Naive B cell (primary cell): ENCODE measurements at places on chromosomes 3 and 15.

- peaks cover 31% of the 10 kb centered on the region for H3K27me3 ChIP-seq
- H3K4me3 ChIP-seq, result no peak overlapping the region
Measured at GRCh38 chr3:126156468-126156867, 23.9 kb downstream of the ALDH1L1 start.

- H3K4me1 ChIP-seq, result peaks cover 2% of the 10 kb centered on the region
- peaks cover 9% of the 10 kb centered on the region for H3K36me3 ChIP-seq
Measured at GRCh38 chr3:12832350-12833221, 8.8 kb downstream of the RPL32 start.

DNA sequence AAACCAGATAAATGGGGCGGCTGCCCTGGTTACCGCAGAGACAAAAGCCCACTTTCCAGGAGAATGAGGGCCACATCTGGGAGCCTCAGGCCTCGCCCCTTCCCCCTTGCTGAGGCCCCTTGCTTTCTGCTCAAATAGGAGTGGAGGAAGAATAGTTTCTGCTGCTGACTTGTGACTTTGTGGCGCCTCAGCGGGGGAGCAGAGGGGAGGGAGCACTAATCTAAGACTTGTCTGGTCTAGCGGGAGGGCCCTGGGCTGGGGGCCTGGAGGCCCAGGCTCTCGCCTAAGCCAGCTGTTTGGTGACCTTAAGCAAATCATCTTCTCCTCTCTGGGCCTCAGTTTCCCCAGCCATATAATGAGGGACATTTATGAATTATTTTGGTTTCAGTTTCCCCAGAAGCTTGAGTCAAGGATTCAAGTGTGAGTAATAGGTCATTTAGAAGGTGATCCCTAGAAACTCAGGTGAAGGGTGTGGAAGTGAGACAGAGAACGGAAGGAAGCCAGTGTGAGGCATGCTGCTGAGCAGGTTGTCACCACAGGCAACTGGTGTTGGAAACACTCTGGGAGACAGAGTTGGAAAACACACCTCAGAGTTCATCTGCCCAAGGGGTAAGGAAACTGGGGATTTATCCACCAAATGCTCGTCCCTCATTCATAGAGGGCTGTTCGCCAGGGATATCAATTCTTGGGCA, 25.9 kb upstream of the SMAD3 start:
- peak overlapping the region; percentile 52 for H3K4me3 ChIP-seq
- peaks cover 38% of the 10 kb centered on the region for H3K4me1 ChIP-seq
- no peaks in the 10 kb centered on the region for H3K36me3 ChIP-seq
- no peak for DNase-seq
- H3K27ac ChIP-seq, result peak overlapping the region; percentile 24
- no peaks in the 10 kb centered on the region for H3K27me3 ChIP-seq

- H3K4me3 ChIP-seq, result no peak overlapping the region
- no peaks in the 10 kb centered on the region for H3K36me3 ChIP-seq
- H3K27me3 ChIP-seq, result no peaks in the 10 kb centered on the region
- H3K4me1 ChIP-seq, result peaks cover 46% of the 10 kb centered on the region
- DNase-seq, result no peak
Measured at GRCh38 chr3:45640091-45640507, 45.5 kb downstream of the LIMD1 start.

DNA sequence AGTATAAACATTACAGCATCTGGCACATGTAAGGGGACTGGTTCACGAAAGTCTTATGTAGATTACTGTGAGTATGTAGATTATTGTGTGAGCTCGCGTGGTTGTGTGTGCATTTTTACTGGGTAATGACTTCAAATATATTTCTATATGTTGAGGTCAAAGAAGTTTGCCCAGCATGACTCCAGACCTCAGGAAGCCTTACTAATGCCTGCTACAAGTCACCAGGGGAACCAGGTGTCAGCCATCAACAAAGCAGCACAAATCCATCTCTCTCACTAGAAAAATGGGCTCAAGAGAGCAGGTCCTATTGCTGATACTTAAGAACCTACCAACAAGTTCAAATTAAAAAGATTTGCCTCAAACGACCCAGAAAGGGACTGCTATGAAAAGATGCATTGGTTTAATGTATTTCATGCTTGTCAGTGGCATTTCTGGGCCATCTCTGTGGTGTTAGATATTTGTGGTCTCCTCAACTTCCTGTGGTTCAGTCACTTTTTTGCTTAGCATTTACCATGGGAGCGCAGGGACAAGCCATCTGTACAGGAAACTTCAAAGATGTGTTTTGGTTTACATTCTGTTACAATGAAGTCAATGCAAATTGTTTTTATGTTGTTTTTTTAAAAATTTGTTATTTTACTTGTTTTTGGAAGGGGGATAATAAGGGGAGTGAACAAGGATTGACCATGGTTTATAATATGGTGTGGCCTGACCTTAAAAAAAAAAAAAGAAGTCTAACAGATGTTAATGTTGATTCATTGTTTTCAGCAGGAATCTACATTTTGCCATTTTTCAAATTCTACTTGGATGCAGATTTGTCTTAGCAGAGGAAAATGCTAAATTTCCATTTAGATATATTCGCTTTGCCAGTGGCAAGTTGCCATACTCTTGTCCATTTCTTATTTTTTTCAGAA, 172.1 kb upstream of the ADAMTS9 start:
- no peak for DNase-seq
- H3K27me3 ChIP-seq, result no peaks in the 10 kb centered on the region
- no peak overlapping the region for H3K27ac ChIP-seq

GRCh38 chr3:4938281-4938982, 40.8 kb upstream of the BHLHE40 start:
- no peak for DNase-seq
- no peaks in the 10 kb centered on the region for H3K36me3 ChIP-seq
- H3K27ac ChIP-seq, result no peak overlapping the region
- H3K27me3 ChIP-seq, result no peaks in the 10 kb centered on the region

DNA sequence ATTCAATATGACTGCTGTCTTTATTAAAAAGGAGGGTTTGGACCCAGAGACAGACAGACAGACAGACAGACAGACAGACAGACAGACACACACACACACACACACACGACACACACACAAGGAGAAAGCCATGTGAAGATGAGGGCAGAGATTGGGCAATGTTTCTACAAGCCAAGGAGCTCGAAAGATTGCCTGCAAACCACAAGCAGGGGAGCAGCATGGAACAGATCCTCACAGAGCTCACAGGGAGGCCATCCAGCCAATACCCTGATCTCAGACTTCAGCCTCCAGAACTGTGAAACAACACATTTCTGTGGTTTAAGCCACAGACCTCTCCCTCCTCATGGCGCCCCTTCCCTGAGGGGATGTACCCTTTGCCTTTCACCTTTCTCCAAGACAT, 35.8 kb upstream of the ABHD2 start:
- H3K27me3 ChIP-seq, result peaks cover 35% of the 10 kb centered on the region
- H3K4me3 ChIP-seq, result no peak overlapping the region
- DNase-seq, result no peak
- H3K36me3 ChIP-seq, result no peaks in the 10 kb centered on the region
- H3K27ac ChIP-seq, result no peak overlapping the region

DNA sequence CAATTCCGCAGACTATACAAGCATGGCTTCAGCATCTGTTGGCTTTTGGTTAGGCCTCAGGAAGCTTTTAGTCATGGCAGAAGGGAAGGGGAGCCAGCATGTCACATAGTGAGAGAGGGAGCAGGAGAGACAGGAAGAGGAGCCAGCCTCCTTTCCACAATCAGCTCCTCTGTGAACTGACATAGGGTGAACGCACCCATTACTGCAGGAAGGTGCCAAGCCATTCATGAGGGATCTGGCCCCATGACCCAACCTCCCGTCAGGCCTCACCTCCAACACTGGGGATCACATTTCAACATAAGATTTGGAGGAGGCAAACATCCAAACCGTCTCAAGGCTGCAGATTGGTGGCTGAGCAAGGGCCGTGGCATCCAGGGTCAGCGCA, 106.3 kb downstream of the LRRK1 start:
- H3K27me3 ChIP-seq, result no peaks in the 10 kb centered on the region
- no peak overlapping the region for H3K27ac ChIP-seq
- no peaks in the 10 kb centered on the region for H3K4me1 ChIP-seq
- peaks cover 27% of the 10 kb centered on the region for H3K36me3 ChIP-seq
- DNase-seq, result no peak

DNA sequence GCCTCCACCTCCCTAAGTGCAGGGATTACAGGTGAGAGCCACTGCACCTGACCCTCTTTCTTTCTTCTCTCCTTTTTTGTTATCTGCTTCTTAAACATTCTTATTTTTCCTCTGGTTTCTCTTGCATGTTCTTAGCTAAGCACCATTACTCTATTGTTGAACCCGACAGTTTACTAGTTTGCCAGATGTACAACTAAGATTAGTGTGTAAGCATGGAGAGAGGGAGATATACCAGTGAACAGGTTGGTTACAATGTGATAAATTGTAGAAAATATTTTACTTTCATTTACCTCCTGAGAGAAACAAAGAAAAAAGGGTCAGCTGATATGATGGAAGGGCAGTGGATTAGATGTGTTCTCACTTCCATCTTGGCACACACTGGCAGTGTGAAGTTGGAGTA, 4.9 kb downstream of the HAUS2 start:
- H3K36me3 ChIP-seq, result no peaks in the 10 kb centered on the region
- H3K27me3 ChIP-seq, result no peaks in the 10 kb centered on the region
- H3K27ac ChIP-seq, result no peak overlapping the region
- H3K4me1 ChIP-seq, result peaks cover 31% of the 10 kb centered on the region
